NAMALWA (cell line): ENCODE measurements at places on chromosomes 1 and 21.

DNA sequence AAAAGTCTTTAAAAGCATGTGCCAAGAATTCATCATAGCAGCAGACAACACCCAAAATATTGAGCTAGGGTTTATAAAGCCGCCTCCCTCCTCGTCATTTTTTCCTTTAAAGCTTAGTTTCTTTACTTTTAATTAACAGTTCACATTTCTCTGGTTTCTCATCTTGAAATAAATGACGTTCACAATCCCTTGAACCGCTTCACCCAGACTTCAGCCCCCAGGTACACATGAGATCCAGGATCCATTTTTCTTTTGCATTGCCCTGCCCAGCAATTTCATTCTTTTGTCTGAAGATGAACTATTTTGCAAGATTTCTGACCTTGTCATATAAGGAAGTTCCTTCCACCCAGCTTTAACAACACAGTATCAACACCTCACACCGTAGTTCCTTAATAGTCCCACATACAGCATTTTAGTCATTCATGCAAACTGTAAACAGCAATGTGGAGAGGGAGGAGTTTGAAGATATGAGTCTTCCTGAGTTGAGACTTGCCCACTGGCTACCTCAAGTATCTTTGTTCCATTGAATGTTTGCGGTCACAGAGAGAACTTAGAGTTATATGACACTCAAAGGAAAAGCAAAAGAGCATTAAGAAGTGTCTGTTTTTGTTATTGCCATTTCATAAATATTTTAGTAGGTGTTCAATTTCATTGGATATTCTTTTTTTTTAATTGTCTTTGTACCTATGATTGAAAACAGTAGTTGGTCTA, 35.3 kb upstream of the CACYBP start:
- DNase-seq, result peak; percentile 88

- no peak for DNase-seq
Observed at GRCh38 chr1:24600551-24600950, 42.6 kb upstream of the SRRM1 start.

DNA sequence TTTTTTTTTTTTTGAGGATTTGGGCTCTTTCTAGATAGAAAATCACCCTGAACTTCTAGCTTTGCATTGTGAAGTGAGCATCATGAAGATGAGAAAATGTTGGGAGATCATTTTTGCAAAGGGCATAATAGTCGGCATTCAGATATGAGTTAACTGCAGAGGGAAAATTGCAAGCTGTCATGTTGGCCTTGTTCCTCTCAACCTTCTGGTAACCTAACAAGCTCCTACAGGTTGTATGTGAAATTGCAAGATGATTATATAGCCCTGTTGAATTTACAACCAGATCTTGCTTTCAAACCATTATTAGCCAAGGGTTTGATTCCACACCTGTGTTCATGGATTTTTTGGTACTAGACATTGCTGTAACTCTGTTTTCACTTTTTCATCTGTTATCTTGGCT, 2.2 kb downstream of the ELOA start:
- DNase-seq, result peak; percentile 75

DNA sequence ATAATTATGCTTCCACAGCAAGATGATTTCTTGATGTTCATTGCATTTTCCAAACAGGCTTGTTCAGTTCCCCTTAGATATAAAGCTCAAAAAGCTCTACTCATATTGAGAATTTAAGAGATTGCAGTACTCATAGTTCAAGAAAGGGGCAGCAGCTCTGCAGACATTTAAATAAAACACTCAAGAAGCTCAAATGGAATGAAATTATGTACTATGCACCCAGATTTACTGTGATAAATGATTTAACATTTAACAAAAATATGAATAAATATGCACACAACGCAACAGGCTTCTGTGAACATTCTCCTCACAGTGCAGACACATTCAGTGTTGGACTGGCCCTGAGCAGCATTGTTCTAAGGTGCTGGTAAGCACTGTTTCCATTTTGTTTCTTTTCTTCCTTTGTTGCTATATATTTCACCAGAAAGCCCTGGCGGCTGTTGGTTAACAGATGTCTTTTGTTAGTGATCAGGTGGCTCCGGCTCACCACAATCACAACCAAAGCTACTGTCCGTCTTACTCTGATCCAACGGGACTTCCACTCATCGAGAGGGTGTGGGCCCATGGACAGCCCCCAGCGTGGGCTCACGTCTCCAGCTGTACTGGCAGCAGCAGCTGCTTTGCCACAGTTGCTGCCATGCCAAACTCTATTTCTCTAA, 1440.3 kb downstream of the NCAM2 start:
- peak; percentile 64 for DNase-seq

- DNase-seq, result no peak
Observed at GRCh38 chr1:40930174-40930964, 49.1 kb upstream of the CTPS1 start.

GRCh38 chr1:50109647-50110075, 941 bp downstream of the ELAVL4 start:
- peak; percentile 11 for DNase-seq

GRCh38 chr1:241611063-241611462, 29.1 kb downstream of the CHML start:
- peak; percentile 86 for DNase-seq

- DNase-seq, result no peak
Observed at GRCh38 chr1:7490576-7490975, 280.5 kb upstream of the VAMP3 start.

GRCh38 chr1:23356471-23357137, 12.5 kb upstream of the HNRNPR start:
- DNase-seq, result no peak

DNA sequence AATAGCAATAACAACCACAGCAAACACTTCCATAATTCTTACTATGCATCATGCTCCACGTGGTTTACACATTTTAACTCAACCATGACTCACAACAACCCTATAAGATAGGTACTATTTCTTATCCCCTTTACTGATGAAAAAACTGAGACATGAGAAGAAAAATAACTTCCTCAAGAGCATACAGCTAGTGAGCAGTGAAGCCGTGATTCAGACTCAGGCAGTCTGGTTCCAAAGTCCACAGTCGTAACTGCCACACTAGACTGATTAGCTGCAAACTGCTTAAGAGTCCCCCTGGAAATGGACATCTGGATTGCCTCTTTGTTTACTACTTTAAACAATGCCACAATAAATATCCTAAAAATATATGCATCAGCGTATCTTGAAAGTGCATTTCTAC, 55.7 kb downstream of the PLD5 start:
- no peak for DNase-seq

DNA sequence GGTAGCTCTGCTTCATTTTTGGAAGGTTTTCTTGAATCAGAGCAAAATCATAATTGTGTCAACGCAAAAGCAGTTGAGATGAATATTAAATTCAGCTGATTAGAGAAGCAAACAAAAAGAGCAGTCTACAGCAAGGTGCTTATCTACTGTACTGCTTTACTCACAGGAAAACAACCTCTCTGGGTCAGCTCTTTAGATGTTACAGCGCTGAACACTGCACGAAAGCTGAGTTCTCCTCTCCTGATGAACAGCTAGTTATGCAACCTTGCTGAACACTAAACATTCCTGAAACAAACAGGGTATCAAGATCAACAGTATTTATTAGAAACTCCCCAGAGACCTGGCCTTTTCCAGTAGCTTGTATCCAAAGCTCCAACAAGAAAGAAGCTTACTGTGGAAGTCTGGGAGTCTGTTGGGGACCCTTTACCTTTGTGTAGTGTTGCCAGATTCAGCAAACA, 41.3 kb downstream of the TBCE start:
- no peak for DNase-seq

GRCh38 chr1:7042322-7043190, 257.3 kb downstream of the CAMTA1 start:
- DNase-seq, result peak; percentile 74

GRCh38 chr1:171243878-171244277, 4.4 kb upstream of the FMO1 start:
- no peak for DNase-seq

DNA sequence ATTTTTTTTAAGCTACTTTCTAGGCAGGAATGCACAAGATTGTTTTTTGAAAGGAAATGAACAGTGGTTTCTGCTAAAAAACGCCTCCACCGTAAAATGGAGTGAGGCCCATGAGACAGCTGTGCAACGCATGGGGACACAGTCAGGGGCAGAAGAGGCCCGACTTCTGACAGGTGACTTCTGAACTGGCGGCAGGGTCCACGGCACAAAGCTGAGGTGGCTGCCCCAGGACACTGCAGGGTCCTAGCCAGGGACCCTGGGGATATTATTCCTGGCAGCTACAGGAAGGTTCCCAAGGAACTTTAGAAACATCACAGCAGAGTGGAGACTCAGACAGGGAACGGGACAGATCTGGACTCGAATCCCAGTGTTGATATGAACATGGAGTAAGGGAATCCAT, 75.1 kb downstream of the SIM2 start:
- no peak for DNase-seq

GRCh38 chr1:47179988-47180563, 9.8 kb downstream of the PDZK1IP1 start:
- DNase-seq, result no peak

GRCh38 chr1:190935925-190936324, 458.3 kb upstream of the BRINP3 start:
- DNase-seq, result no peak

DNA sequence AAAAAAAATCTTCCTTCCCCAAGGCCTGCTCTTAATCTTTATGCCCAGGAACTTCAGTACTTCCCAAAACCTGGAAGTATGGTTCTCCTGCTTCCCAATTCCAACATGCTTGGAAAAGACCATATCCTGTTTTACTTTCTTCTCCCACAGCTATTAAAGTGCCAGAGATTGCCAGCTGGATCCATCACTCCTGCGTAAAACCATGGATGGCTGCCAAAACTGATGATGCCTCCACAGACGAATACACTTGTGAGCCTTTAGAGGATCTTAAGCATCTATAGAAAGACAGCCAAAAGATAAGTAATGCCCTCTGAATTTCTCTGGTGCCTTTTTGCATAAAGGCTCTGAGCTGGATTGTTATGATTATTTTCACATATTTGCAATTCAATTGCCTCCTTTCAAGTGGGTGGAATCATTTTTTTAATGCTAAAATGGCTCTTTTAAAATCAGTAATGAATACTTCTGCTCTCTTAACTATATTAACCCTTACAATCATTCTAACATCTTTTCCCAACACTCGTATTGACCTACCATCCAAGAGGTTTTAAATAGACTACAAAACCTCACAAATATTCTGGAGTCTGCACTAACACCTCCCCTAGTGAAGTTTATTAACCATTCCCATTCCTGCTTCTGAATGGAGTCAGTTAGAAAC, 1807.8 kb downstream of the BRINP3 start:
- DNase-seq, result no peak

- DNase-seq, result no peak
Observed at GRCh38 chr1:238962941-238963340, 423.4 kb upstream of the CHRM3 start.

DNA sequence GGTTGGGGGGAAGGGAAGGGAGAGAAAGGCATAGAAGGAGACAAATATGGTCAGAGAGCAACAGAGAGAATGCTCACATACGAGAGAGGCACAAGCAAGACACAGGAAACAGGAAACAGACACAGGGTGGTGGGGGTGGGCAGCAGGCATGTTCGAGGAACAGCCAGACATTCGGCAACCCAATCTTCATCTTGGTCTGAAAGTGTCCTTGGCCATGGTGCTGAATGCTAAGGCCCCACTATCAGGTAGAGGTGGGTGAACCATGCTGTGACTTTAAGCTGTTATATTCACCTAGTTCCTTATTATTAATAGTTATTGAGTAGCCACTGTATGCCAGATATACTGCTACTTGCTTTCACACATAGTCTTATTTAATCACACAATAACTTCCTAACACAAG, 109.2 kb downstream of the DDX20 start:
- no peak for DNase-seq

DNA sequence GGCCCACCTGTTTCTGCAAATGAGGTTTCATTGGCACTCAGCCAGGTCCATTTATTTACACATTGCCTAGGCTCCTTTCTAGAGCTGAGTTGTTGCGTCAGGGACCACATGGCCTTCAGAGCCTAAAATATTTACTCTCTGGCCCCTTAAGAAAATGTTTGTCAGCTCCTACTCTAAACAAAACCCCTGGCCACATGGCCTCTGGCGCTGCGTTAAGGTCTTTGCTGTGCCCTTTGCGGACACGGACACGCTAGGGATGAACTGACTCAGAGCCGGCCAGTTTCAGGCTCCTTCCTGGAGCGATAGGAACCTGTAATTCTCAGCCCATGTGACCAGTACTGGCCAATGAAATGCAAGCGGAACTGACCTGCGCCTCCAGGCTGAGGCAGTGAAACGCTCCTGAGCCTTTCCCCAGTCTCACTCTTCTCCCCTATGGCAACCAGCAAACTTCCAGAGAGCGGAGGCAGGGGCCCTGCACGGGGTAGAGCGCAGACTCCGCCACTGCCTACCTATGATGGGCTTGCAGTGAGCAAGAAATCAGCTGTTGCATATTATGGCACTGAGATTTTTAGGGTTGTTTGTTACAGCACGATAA, 160.3 kb downstream of the ETS2 start:
- DNase-seq, result peak; percentile 16

- no peak for DNase-seq
Observed at GRCh38 chr1:246121533-246121932, 385.5 kb downstream of the SMYD3 start.

DNA sequence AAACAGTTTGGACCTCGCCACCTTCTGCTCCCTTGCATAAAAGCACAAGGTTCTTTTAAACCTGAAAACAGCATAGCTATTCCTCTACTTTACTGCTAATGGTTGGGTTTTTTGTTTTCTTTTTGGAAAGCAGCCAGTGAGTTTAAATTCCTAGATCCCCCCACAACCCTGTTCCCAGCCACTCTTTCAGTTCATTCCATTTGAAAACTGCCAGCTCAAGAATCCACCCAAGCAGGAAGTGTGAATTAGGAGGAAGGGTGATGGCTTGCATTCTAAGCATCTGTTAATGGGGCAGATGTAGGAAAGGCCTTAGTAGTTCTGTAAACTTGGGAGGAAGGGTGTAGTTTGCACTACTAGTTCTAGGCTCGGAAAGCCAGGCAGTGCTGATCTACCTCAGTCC, 172.9 kb upstream of the HOOK1 start:
- no peak for DNase-seq

- DNase-seq, result no peak
Observed at GRCh38 chr1:214917081-214917635, 165.4 kb upstream of the KCNK2 start.

- no peak for DNase-seq
Observed at GRCh38 chr1:182098301-182098700, 36.8 kb upstream of the ZNF648 start.

DNA sequence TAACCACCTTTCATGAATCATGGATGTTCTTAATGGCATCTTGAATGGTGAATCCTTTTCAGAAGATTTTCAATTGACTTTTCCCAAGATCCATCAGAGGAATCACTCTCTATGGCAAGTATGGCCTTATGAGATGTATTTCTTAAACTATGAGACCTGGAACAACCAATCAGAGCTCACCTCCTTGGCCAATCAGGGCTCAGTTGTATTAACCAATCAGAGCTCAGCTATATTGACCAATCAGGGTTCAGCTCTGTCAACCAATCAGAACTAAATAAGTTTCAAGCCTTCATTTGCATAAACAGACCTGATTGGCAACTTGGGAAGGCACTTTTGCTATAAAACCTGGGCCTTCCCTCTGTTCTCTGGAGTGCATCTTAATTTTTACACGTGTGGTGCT, 13.6 kb upstream of the FAM3B start:
- peak; percentile 73 for DNase-seq

GRCh38 chr1:160425847-160426246, 25.5 kb downstream of the VANGL2 start:
- DNase-seq, result no peak

- no peak for DNase-seq
Observed at GRCh38 chr1:36109041-36109679, 15.9 kb downstream of the COL8A2 start.
